ENCODE measurements at places on chromosomes 13 and 19.
A peak's percentile ranks its signal among the peaks of the same experiment; 100 is the strongest.

- DNase-seq: no peak
Observed at GRCh38 chr13:41463838-41464602, 6.7 kb downstream of the RGCC start.

GRCh38 chr19:10816691-10817090 is 19.3 kb downstream of the TMED1 start:
- DNase-seq: no peak

- no peak for DNase-seq
Observed at GRCh38 chr19:6204212-6204611, 68.7 kb downstream of the ACSBG2 start.

- no peak for DNase-seq
Observed at GRCh38 chr13:101783554-101783953, 331.1 kb downstream of the ITGBL1 start.

DNA sequence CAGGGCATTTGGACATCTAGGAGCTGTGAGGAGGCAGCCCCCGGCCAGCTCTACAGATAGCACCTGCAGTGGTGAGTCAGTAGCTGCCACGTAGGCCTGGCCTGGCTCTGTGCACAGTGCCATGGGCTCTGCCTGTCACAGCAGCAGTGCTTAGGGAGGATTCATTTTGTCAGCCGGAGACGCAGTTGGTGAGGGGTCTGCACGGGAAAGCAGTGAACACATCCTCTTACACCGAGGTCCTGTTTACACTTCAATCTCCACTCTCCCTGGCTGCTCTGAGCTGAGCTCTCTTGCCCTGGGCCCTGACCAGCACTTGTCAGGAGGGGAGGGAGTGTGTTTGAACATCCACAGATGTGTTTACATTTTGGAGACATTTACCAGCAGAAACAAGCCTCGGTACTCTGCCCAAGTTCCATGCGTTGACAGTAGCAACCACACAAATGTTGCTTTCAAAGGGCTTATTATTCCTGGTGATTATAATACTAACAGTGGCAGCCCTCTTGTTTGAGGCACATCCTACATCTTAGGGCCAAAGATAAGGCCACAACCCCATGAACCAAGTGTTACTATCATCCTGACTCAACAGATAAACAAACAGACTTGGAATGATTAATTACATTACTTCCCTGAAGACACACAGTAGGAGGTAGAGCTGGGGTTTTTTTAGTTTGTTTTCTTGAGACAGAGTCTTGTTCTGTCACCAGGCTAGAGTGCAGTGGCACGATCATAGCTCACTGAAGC is 148.9 kb downstream of the USP12 start:
- DNase-seq: peak; percentile 81

GRCh38 chr13:44101347-44102083 is 221.8 kb downstream of the LACC1 start:
- no peak for DNase-seq

GRCh38 chr13:54210397-54211049 is 1181.9 kb downstream of the OLFM4 start:
- no peak for DNase-seq

DNA sequence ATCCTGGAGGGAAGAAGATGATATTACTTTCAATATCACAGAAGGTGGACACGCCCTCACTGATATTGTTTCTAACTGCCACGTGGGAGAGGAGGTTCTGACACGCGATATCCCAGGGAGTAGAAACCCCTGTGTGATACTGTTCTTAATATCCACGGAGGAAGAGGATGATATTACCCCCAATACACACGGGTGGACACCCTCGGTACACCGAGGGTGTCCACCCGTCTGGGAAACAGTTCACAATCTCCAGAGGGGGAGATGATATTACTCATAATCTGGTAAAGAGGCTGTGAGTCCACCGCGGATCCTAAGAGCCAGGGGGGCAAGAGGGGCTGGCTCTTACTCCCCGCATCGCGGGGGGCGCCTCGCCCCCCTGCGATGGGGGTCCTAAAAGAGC is 29.7 kb upstream of the RGCC start:
- no peak for DNase-seq

DNA sequence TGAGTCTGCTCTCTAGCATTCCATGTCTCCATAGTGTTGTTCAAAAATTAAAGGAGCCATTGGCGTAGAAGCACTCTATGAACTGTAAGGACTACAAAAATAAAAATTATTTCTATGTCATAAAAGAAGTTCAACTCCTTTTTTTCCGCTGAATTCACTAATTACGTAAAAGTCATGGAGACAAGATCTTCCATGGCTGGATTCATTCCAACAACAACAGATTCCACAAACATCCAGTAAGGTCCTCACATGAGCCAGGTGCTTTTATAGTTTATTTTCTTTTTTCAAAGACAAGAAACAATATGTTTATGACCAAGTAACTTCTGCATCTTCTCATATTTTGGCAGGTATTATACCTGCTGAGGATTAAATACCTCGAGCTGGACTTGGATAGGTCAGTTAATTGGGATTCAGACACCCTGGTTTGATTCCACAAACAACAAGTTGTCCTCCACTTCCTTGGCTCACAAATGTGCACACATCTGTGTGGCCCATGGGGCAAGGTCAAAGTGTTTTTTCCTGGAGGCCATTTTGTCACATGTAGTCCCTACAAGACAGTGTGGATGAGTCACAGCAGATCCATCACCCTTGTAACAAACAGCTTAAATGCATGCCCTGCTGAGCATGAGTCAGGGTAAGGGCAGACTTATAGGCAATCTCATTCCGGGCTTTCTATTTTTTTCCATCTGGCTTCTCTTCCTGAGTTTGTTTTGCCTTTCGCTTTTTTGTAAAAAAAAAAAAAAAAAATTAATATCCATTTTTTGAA is 475.6 kb downstream of the COG6 start:
- DNase-seq: peak; percentile 76

GRCh38 chr13:98842858-98843481 is 90.5 kb upstream of the SLC15A1 start:
- DNase-seq: peak; percentile 80

GRCh38 chr19:37692956-37693620 is 26.5 kb downstream of the ZNF607 start:
- DNase-seq: no peak

DNA sequence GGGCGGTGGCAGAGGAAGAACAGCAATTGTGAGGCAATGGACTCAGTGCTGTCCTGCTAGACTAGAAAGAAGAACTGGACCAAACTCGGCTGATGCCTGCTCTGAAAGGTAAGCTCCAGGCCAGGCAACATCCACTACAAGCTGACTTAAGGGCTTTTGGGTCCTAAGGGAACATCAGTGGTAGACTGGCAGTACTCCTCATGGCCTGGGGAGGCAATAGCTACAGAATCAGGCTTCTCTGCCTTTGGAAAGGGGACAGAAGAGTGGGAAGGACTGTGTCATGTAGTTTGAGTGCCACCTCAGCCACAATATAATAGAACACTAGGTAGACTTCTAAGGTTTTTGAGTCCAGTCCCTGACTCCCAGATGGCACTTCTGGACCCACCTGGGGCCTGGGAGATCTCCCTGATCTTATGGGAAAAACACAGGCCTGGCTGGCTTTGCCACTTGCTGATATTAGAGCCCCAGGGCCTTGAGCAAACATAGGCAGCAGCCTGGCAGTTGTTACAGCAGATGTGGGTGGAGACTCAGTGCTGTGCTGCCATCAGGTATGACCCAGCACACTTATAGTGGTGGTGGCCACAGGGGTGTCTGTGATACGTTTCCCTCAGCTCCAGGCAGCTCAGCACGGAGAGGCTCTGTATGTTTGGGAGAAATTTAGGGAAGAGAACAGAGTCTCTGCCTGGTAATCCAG is 9.2 kb upstream of the CLC start:
- no peak for DNase-seq

- no peak for DNase-seq
Observed at GRCh38 chr13:26996965-26997752, 174.5 kb downstream of the USP12 start.

DNA sequence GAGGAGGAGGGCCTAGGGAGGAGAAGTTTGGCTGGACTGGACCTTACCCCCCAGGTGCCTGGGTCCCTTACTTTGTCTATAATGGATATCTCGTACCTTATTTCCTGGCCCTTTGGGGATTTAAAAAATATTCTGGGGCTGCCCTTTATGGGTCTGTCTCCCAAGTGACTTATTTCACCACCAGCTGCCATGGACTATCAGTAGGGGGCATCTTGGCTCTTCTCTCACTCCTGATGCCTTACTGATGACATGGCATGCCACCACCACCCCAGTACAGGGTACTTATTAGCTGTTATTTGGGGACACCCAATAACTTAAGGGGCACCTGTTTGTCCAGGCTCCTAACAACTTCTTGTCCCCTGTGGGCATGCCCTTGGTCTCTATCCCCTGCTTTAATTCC is 38.0 kb downstream of the NFIX start:
- DNase-seq: no peak

DNA sequence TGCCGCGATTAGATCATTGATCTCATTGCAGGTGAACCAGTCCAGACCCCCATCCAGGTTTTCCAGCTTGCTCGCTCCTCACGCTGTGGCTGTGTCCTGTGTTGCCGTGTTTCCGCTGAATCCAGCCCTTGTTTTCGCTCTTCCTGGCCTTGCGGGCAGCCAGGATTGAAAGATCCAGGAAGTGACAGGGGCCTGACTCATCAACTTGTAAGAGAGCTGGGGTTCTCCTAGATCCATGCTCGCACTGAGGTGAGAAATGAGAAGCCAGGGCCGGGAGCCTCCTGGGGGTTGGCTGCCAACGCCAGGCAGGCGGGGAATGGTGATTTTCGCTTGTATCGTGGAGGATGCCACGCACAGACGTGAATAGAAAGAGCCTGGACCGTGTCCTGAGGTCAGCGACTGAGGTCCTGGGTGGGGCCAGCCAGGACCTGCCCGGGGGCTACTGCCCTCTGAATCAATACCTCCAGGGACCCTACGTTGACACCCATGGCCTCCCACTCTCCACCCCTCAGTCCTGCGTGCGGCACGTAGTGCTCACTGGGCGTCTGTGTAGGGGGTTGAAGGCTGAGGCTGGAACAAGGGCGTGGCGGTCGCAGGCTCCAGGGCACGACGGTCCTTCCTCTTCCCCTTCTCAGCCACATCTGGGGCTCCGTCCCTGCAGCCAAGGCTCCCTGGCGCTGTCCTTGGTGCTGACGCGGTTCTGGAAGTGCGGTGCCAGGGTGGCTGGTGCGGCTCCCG is 7.3 kb upstream of the PTPRH start:
- peak; percentile 100 for DNase-seq

GRCh38 chr19:15225760-15226159 is 6.5 kb downstream of the EPHX3 start:
- no peak for DNase-seq

GRCh38 chr19:58053480-58054156 is 5.5 kb upstream of the ZNF135 start:
- no peak for DNase-seq

- DNase-seq: no peak
Observed at GRCh38 chr19:11506967-11507366, 1.3 kb upstream of the ZNF653 start.

DNA sequence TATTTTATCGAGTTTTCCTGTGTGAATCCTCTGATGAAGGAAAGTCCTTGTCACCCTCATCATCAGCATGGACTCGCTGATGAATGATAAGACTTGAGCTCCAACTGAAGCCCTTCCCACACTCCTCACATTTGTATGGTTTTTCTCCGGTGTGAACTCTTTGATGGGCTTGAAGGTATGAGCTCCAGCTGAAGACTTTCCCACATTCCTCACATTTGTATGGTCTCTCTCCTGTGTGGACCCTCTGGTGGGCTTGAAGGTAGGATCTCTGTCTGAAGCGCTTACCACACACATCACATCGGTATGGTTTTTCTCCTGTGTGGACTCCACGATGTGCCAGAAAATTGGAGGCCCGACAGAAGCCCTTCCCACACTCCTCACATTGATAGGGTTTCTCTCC is 21.7 kb downstream of the ZNF45 start:
- no peak for DNase-seq

GRCh38 chr13:32147976-32148375 is 116.4 kb downstream of the FRY start:
- no peak for DNase-seq

DNA sequence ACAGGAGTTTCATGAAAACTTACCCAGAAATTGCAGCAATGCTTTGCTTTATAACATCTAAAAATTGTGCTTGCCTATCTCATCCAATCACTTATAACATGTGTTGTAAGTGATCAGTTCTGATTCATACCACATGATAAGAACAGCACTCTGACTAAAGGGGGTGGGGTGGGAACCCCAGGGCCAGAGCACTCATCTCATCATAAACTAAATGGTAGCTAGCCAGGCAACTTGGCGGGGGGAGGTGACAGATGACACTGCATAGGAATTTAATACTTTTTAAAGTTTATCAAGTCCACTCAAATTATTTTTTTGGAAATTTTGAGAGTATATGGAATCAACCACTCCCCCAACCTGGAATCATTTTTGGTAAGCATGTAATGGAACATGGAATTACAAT is 42.1 kb downstream of the FOXO1 start:
- no peak for DNase-seq

DNA sequence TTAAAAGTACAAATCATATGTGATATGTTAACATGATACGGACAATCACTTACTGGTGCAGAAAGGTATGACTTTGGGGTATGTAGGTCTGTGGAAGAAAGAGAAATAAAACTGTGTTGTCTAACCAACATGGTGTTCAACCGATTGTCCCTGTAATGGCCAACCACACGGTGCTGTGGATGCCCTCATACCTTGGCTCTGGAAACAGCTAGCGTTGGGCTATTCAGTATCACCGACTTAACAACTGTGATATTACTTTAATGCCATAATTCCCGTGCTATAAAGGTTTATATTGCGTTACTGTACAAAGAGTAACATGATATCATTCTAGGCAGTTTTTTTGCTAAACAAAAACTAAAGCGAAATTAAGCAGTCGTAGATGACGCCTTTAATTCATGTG is 448.3 kb downstream of the EFNB2 start:
- no peak for DNase-seq

DNA sequence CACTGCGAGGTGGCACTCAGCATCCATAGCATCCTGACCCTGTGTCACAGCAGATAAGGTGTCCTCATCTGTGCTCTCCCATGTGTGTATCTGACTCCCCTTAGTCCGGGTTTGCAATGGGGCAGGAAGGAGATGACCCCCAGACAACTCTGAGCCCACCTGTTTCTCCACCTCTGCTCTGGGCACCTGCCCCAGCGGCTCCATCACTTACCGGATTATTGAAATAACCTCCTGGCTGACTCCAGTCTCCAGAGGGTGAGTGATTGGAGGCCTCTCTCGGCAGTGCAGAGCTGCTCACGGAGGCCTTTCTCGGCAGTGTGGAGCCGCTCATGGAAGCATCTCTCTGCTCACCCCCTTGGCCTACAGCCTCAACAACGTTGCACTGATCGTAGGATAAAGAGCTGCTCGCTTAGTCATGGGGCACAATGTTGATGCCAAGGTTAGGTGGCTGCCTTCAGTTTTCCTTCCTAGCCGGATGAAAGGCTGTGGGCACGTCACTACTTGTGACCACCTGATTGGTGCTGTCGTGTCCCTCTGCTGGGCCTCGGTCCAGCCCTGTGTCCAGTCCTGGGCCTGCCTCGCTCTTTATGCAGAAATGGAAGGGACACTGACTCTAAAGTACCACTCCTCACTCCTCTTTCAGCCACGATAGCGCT is 67.6 kb downstream of the TEX29 start:
- no peak for DNase-seq

DNA sequence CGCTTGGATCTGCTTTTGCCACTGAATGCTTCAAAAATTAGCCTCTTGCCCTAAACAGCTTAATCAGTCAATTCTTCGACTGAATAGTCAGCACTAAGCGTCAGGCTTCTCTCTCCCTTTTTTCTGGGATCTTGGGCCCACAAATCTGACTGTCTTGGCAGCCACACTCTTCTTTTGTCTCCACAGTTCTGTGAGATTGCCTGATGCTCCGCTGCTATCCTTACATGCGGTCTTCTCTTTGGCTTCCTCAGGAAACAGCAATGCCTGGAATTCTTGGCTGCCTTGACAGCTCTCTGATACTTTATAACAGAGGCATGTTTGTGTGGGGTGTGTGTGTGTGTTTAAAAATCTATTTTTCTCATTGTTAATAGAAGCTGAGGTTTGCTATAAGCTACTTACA is 32.6 kb downstream of the ERCC5 start:
- DNase-seq: no peak
